ENCODE measurements at places on chromosomes 3 and 15. TPM values are rescaled to one million over a fixed set of nuclear protein-coding genes. Genes with fewer than 3 reads are reported as not detected.
A peak's percentile ranks its signal among the peaks of the same experiment; 100 is the strongest.

- DNase-seq = no peak
- H3K27ac ChIP-seq = no peak overlapping the region
- no peak overlapping the region for H3K4me3 ChIP-seq
- no peaks in the 10 kb centered on the region for H3K36me3 ChIP-seq
Observed at GRCh38 chr3:23608650-23609049, 197.1 kb upstream of the UBE2E1 start.

The KLHL40 gene
- not detected for total RNA-seq

GRCh38 chr3:153484842-153485241 is 322.8 kb downstream of the RAP2B start:
- H3K36me3 ChIP-seq = no peaks in the 10 kb centered on the region
- no peaks in the 10 kb centered on the region for H3K27me3 ChIP-seq
- H3K4me3 ChIP-seq = no peak overlapping the region
- no peak for DNase-seq

DNA sequence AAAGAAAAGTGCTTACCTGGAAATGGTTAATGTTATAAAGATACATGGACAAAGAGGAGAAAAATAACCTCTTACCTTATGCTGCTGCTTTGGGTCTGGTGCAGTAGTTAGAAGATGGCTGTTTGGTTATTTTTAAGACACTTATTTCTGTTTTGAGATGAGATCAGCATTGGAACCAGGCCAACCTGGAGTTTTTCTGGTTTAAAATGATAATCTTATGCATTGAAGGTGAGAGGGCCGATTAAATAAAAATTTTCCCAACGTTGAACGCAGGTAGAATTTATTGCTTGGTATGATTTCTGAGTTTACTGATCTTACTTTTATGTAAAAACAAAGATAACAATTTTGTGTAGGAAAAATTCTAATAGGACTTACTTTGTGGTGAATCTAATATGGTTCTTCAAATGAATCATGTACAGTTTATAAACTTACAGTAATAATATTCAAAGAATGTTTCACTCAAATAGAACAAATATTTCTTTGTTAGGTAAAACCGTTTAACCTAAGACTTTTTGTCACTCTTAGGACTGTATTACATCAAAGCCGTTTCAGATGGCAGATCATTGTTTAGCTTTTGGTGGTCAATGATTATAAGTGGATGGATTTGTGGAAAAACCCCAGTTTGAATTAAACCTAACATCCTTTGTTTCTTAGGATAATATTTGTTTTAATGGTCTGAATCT is 14.9 kb downstream of the UBE2E2 start:
- H3K4me3 ChIP-seq = no peak overlapping the region
- no peak for DNase-seq
- H3K36me3 ChIP-seq = no peaks in the 10 kb centered on the region
- no peaks in the 10 kb centered on the region for H3K4me1 ChIP-seq

DNA sequence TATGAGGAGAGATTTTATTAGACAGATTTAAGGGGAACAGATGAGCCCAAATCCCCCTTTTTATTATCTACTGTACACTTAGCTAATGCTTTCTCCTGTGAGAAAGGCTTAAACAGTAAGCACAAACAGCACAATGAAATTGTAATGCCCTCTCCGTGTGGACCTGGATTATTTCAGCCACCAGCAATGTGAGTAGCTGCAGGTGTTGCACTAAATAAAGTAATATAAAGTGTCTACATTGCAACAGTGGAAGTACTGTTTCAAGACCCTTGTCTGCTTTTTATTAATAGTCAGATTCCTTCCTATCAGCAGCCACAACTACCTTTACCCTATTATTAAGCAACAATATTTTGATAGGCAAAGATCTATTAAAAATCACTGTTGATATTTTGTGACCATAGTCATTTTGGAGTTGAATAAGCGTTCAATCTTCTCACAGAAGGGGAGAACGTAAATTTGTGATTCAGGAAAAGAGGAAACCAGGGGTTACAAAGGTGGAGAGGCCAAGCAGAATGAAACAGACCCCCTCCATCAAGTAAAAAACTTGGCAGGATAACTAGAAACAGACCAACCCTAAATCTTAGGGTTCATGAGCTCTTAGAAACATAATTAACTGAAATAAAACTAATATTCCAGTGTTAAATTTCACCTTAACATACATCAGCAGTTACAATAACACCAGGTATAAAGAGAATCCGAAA is 422.6 kb downstream of the MECOM start:
- no peaks in the 10 kb centered on the region for H3K27me3 ChIP-seq
- peak overlapping the region; percentile 82 for H3K27ac ChIP-seq
- no peak for DNase-seq
- H3K36me3 ChIP-seq = no peaks in the 10 kb centered on the region
- H3K4me1 ChIP-seq = peaks cover 34% of the 10 kb centered on the region
- H3K4me3 ChIP-seq = peak overlapping the region; percentile 42

The ZNF774 gene
- 3.6 TPM for total RNA-seq

DNA sequence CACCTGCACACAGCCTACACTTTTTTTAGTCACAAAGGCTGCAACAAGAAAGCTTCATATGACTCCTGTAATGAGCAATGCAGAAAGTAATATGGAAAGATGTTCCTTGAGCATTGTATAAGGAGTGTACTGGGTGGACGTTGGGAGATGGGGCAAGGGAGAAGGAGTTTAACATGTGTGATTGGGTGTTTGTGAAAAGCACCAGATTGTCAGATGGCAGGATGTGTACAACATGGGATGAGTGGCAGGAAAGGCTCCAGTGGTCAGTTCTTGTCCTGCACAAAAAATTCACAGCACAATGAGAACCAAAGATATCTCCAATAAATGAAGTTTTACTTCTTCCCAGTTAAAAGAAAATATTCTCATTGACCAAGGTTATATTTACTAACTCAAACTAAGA is 255.1 kb downstream of the EPHA3 start:
- no peak overlapping the region for H3K27ac ChIP-seq
- H3K4me3 ChIP-seq = no peak overlapping the region
- no peaks in the 10 kb centered on the region for H3K27me3 ChIP-seq
- no peaks in the 10 kb centered on the region for H3K36me3 ChIP-seq
- no peaks in the 10 kb centered on the region for H3K4me1 ChIP-seq

The ARNT2 gene
- 12.9 TPM for total RNA-seq

GRCh38 chr3:159884661-159885402 is 103.8 kb upstream of the IL12A start:
- H3K4me1 ChIP-seq = peaks cover 30% of the 10 kb centered on the region
- H3K27me3 ChIP-seq = no peaks in the 10 kb centered on the region
- H3K4me3 ChIP-seq = no peak overlapping the region
- no peak for DNase-seq

- no peaks in the 10 kb centered on the region for H3K27me3 ChIP-seq
- H3K4me3 ChIP-seq = no peak overlapping the region
- no peaks in the 10 kb centered on the region for H3K4me1 ChIP-seq
- no peak overlapping the region for H3K27ac ChIP-seq
- no peak for DNase-seq
Observed at GRCh38 chr3:132570016-132570415, 27.1 kb upstream of the ACKR4 start.

The CADPS gene
- 1.1 TPM for total RNA-seq

DNA sequence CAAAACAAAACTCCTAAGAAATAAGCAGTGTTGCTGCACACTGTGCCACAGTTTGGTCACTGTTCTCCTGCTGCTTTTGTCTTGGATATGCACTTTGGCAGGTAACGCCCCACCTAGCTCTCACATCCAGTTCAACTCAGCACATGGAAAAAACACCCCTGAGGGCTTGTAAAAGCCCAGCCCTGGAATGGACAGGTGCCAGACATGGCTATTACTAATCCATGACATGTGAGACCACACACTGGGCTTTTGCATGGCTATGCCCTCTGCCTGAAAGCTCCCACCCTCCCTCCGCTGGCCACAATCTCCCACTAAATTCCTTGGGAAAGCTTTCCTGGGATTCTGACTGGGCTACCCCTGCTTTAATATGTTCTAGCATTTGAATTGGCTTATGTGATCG is 24.7 kb upstream of the ZBED2 start:
- H3K4me3 ChIP-seq = no peak overlapping the region
- H3K36me3 ChIP-seq = no peaks in the 10 kb centered on the region
- H3K27me3 ChIP-seq = no peaks in the 10 kb centered on the region
- no peak overlapping the region for H3K27ac ChIP-seq
- no peaks in the 10 kb centered on the region for H3K4me1 ChIP-seq
- DNase-seq = no peak

The TMIE gene
- total RNA-seq = 1.7 TPM

- H3K27me3 ChIP-seq = no peaks in the 10 kb centered on the region
- peaks cover 68% of the 10 kb centered on the region for H3K36me3 ChIP-seq
- no peak for DNase-seq
- no peak overlapping the region for H3K4me3 ChIP-seq
Observed at GRCh38 chr15:64856429-64857145, 14.9 kb downstream of the PLEKHO2 start.

The DGKG gene
- 4.7 TPM for total RNA-seq

- H3K4me3 ChIP-seq = no peak overlapping the region
- no peak overlapping the region for H3K27ac ChIP-seq
- no peaks in the 10 kb centered on the region for H3K27me3 ChIP-seq
- DNase-seq = no peak
Observed at GRCh38 chr15:57026016-57026592, 107.7 kb downstream of the TCF12 start.

DNA sequence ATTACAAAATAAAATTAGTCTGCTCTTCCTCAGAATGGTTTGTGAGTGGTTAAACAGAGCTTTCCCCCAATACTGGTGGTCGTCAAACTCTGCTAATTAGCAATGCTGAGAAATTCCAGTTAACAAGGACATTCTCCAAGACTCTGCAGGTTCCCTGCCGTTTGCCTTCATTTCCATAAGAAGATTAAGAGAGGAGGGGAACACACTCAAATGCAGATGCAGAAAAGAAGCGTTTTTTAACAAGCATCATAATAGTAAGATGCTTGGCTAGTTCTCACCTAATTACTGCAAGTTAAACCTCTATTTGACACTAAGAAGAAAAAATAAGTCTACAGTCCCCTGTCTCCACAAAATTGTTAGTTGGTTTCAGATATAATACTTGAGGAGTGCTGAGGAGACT is 3.7 kb upstream of the SOX2 start:
- H3K4me1 ChIP-seq = peaks cover 12% of the 10 kb centered on the region
- no peaks in the 10 kb centered on the region for H3K36me3 ChIP-seq
- no peak overlapping the region for H3K27ac ChIP-seq
- DNase-seq = no peak
- no peak overlapping the region for H3K4me3 ChIP-seq

- no peak overlapping the region for H3K27ac ChIP-seq
- no peaks in the 10 kb centered on the region for H3K36me3 ChIP-seq
Observed at GRCh38 chr3:52135332-52135731, 18.9 kb downstream of the POC1A start.

The STXBP5L gene
- not detected for total RNA-seq

DNA sequence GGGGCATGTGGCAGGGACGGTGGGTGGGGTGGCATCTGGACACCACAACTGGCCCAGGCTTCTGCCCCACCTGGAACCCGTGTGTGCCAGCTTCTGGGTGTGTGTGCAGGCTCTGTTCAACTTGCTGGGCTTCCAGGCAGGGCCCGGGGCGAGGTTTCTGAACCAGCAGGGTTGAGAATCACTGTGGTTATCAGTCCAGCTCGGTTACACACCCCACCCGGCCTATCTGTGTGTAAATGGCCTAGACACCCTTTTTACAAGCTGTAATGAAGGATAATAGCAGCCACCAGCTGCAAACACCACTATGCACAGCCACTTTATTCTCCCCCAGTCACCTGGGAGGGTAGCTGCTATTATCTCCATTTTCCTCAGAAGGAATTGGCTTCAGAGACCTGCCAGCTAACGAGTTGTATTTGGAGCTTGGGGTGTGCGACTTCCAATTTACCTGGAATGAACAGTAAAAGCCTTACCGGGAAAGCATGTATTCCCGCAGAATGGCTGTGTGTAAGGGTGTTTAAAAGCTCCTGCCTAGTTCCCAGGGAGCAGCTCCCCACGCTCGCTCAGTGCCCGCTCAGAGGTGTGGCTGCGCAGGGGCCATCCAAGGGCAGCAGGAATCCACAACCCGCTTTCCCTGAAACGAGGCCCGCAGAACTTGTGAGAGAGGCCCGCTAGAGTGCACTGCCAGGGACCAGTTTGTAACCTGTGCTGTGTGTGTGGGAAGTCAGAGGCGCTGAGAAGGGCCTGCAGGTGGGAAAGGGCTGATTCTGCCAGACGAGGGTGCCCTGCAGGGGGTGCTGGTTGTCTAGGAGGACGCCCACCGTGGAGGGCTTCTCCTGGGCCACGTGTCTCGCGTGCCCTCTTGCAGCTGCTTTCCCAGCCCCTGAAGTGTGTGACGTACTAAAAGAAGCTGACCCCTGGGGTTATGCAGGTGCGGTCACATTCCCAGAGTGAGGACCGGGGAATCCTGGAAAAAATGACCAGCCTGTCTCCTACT is 83.5 kb downstream of the C3orf70 start:
- no peak overlapping the region for H3K27ac ChIP-seq
- H3K4me3 ChIP-seq = no peak overlapping the region
- no peaks in the 10 kb centered on the region for H3K27me3 ChIP-seq
- no peaks in the 10 kb centered on the region for H3K36me3 ChIP-seq
- no peak for DNase-seq

The GOLGA8R gene
- 5.3 TPM for total RNA-seq

The GXYLT2 gene
- 8.4 TPM for total RNA-seq

The CD86 gene
- total RNA-seq = 27.4 TPM

The MYLK gene
- total RNA-seq = 248 TPM

DNA sequence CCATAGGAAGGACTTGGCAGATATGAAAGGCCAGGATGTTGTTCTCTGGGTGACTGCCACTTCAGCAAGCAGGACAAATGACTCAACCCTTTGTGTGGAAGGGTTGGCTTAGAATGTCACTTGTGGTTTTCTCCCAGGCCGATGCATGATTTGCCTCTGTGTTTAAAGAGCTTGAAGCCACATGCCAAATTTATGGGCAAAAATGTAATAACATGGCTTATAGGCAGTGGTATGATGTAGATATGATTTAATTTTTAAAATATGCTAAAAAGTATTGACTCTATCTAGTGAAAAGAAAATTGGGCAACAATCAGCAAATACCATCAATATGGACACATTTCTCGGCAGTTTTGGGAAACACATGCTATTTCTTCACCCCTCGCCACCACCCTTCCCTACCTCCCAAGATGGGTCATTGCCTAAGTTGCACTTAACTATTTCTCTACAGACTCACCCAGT is 114.6 kb downstream of the CYP19A1 start:
- no peaks in the 10 kb centered on the region for H3K4me1 ChIP-seq
- H3K27me3 ChIP-seq = no peaks in the 10 kb centered on the region
- H3K4me3 ChIP-seq = no peak overlapping the region
- no peaks in the 10 kb centered on the region for H3K36me3 ChIP-seq
- no peak for DNase-seq

DNA sequence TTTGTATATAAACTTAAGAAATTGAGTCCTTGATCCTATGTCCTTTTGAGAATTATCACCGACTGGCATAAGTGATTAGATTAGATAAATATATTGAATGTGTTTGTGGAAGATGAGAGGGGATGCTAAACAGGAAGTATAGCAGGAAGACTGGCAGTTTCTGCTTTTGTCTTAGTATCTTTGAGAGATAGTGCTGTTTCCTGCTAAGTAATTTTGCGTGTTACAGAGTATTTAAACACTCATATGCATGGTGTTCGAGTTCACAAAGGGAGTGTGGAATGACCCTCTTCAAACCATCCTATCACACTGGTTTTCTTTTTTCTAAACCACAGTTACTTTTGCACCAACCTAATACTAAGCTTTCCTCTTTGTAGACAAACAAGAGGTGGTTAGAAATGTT is 106.0 kb downstream of the KLHL25 start:
- no peak overlapping the region for H3K4me3 ChIP-seq
- H3K27me3 ChIP-seq = no peaks in the 10 kb centered on the region
- H3K36me3 ChIP-seq = peaks cover 87% of the 10 kb centered on the region
- no peak for DNase-seq
- peaks cover 47% of the 10 kb centered on the region for H3K4me1 ChIP-seq

The KNG1 gene
- total RNA-seq = 0.14 TPM

The EPHB1 gene
- total RNA-seq = 1.6 TPM

The UROC1 gene
- total RNA-seq = not detected

Measured in upper lobe of right lung (tissue), 1 donor.